ENCODE measurements at places on chromosomes 5 and 9.

- no peak for DNase-seq
Observed at GRCh38 chr5:37198842-37199241, 50.3 kb downstream of the CPLANE1 start.

- DNase-seq = no peak
Observed at GRCh38 chr5:158928404-158928803, 171.3 kb downstream of the EBF1 start.

DNA sequence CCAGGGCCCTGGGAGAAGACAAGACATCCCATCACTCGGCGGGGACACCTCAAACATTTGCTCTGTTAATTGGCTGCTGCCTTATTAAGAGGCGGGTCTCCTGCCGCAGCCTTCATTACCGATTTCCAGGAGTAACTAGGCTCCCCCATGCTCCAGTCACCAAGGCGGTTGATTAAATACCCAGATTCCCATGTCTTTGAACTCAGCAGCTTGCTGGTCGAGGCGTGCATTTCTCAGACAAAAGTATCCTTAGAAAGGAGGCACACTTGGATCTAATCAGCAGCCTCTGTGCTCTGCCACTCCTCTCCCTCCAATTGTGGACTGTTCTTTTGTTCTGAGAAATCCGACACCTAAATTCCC lies 228.8 kb downstream of the FSTL4 start:
- no peak for DNase-seq

- no peak for DNase-seq
Observed at GRCh38 chr5:123778641-123779040, 266.7 kb downstream of the CSNK1G3 start.

DNA sequence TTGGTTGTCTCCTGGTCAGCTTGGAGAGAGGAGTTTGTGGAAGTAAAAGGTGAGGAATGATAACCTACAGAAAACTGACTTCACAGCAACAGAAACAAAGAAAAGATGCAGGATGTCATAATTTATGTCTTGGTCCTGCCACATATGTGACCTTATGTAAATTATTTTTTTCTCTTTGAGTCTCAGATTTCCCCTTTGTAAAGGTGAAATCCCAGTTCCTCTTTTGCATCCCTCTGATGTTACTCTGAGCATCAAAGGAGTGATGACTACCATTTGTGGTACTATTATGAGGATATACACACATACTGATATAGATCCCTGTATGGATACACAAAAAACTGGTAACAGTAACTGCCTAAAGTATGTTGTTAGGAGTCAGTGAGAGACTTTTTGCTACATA lies 1.4 kb upstream of the THG1L start:
- no peak for DNase-seq

GRCh38 chr9:88965473-88965872 lies 25.8 kb upstream of the S1PR3 start:
- DNase-seq = no peak

DNA sequence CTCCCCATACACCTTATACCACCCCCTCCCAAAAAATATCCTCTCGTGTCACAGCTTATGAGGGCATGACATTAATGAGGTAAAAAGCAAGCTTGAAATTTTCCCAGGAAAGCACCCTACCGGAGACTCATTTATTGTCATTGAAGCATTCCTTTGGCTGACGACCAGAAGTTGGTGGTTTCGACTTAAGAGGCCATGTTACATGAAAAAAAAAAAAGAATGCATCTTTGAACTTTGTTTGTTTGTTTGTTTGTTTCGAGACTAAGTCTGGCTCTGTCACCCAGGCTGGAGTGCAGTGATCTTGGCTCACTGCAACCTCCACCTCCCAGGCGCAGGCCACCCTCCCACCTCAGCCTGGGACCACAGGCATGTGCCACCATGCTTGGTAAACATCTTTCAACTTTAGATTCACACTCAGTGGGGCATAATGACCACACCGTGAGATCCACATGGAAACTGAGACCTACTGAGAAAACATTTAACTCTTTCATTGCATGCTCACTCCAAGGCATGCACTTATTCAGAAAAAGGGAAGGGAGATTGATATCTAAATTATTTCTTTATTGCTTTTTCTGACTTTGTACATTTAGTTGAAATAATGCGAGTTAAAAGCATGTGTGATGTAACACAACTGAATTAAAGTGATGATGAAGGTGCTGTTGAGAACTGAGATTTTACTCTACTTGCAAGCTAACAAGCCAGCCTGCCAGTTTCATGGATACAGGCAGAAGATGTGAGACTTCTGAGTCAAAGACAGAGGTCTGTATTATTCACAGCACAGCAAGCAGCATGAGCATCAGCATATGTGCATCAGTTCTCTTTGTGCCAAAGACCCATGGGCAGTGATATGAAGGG lies 5.1 kb upstream of the RAB14 start:
- no peak for DNase-seq

DNA sequence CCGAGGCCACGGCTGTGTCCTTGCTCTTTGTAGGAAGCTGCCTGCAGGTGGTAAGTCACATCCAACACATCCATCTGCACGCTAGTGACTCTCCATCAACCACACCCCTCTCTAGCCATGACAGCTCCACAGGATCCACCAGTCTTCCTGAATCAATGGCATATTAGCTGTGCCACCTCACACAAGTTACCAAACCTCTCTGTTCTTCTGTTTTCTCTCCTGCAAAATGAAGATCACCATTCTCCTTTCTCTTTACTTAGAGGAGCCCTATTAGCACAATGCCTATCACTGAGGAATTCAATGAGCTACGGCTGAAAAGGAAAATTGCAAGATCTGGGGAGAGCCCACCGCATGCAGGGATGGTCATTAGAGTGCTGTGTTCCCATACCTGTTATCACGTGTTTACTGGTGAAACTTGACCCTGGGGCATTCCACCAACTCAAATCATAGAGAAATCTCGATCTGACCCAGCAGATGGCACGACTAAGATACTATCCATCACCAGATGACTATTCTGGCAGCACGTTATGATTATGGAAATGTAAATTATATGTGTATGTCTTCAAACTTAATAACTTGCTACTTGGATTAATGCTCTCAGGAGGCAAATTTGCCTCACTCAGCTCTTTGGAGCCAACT lies 20.9 kb downstream of the WHRN start:
- DNase-seq = no peak
